ENCODE measurements at places on chromosomes 11 and 22. TPM values are rescaled to one million over a fixed set of nuclear protein-coding genes. Genes with fewer than 3 reads are reported as not detected.

DNA sequence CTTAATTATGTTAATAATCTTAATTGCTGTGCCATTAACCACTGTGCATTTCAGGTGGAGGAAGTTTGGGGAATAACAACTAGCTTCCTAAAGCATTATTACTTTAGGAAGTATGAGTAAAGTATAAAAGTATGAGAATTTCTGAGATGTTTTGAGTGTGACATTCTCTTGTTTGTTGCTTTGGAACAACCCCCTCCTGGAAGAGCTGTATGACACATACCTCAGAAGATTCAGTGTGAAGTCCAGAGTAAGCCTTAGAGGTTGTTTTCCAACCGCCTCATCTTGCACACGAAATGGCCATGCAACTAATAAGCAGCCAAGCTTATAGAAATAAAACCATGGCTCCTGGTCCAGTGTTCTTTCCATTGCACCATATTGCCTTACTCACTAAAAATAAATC is 21.7 kb downstream of the CCDC81 start:
- no peak for DNase-seq

DNA sequence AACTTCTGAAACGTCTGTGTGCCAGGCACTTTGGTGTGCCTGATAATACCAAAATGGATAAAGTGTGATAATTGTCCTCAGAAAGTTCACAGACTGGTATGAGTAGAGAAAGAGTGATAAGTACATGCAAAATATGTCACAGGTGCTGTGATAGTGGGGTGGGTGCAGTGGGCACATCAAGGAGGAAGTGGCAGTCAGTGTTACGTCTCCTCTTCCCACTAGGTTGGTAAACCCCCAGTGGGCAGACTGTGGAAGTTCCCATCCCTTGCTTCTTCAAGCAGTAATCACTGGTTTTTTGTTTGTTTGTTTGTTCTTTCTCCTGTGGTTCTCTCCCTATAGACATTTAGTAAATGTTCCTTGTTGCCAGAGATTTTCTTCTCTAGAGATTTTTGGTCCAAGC is 5.4 kb downstream of the RNF121 start:
- DNase-seq = no peak

GRCh38 chr22:17159504-17159951 is 451 bp upstream of the HDHD5 start:
- no peak for DNase-seq

Gene IL18
- total RNA-seq = 5.8 TPM

- DNase-seq = no peak
Observed at GRCh38 chr11:26229981-26230380, 101.9 kb upstream of the ANO3 start.

Gene CASP5
- total RNA-seq = not detected

Gene MS4A8
- total RNA-seq = not detected

DNA sequence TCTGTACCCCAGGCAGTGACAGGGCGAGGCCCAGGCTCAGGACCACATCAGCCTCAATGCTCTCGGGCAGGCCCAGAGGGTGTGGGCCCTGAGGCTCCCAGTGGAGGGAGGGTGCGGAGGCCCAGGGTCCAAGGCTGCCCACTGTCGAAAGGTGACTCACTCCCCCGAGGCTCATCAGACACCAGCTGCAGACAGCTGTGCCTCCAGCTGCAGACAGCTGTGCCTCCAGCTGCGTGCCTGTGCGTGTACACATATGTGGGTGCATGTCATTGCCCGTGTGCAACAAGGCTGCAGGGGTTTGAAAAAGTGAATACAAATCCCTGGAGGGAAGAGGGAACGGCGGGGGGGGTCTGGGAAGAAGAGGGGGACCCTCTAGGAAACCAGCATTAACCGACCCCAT is 134.3 kb downstream of the BRD1 start:
- DNase-seq = no peak

DNA sequence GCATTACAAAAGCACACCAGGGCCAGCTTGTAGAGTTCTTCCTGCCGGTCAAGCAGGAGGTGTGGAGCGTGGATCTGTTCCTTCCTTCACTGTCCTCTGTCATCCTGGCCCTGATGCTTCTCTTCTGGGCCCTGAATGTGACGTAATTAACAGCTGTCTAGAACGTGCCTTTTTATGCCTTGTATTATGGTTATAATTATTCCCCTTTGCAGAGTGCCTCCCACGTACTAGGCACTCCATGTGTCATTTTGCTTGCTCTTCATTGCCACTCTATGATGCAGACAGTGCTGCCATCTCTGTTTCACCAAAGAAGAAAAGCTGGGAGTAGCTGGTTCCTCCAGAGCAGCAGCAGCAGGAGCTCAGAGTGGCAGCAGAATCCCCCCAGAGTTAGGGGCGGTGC is 132.1 kb upstream of the TTC12 start:
- no peak for DNase-seq

Gene PPP6R3
- total RNA-seq = 132 TPM

- DNase-seq = no peak
Observed at GRCh38 chr11:121591405-121592033, 138.8 kb upstream of the SORL1-AS1 start.

Gene TCN2
- 38.8 TPM for total RNA-seq

Gene OR2AT4
- not detected for total RNA-seq

DNA sequence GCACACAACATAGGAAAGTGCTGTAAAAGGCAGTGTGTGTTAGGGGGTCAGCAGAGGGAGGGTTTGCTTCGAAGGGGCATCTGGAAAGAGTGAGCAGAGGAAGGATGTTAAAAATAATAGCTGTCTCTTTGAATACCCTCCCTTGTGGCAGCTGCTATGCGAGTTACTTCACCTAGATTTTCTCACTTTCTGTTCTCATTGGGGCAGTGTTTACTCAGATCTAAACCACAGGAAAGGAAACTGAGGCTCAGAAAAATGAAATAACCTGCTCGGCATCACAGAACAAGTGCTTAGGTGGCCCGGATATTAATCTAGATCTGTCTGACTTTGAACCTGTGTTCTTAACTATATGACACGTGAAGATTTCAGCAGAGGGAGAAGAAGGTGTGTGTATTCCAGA is 125.3 kb downstream of the C11orf91 start:
- no peak for DNase-seq

- DNase-seq = no peak
Observed at GRCh38 chr11:130874396-130874795, 41.9 kb downstream of the SNX19 start.

DNA sequence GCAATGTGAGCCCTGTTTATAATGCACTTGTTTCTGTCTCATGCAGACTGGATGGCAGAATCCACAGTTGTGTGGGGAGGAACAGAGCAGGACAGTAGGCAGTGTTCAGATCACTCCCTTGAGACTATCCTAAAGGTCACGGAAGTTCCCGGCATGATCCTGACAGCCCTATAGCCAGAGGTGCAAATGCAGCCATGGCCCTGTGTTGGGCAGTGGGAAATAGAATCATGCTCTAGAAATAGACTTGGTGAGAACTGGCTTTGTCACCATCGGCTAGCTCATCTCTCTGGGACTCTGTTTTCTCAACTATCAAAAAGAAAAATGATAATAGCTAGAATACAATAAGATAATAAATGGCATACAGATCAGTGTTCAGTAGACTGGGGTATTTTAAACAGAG is 123.2 kb downstream of the FEZ1 start:
- no peak for DNase-seq

- DNase-seq = no peak
Observed at GRCh38 chr11:67314218-67314617, 10.9 kb downstream of the SSH3 start.

Gene HEPHL1
- total RNA-seq = not detected

Gene KCNK4
- total RNA-seq = not detected

Gene SCN3B
- total RNA-seq = 3.6 TPM

DNA sequence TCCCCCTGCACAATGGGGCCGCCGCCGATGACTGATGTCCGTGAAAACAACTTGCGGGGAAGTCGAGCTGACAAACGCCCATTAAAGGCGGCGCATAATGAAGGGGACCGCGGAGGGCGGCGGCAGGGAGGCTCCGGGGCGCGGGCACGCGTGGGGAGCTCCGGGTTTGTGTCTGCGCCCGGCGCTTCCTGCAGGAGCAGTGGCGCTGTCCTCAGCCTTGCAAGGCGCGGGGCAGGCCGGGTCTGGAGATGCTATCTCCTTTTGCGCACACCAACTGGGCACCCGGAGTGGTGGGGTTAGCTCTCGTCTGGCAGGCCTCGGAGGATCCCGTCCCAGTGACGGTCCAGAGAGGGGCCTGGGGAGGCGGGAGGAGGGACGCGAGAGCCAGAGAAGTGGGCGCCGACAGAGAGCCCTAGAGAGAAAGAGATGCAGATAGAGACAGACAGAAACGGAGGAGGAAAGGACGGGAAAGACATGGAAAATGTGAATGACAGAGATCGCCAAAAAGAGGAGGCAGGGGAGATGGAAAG is 390 bp upstream of the FGF3 start:
- DNase-seq = no peak

Gene SPDYC
- total RNA-seq = not detected

Gene FGF4
- total RNA-seq = not detected

DNA sequence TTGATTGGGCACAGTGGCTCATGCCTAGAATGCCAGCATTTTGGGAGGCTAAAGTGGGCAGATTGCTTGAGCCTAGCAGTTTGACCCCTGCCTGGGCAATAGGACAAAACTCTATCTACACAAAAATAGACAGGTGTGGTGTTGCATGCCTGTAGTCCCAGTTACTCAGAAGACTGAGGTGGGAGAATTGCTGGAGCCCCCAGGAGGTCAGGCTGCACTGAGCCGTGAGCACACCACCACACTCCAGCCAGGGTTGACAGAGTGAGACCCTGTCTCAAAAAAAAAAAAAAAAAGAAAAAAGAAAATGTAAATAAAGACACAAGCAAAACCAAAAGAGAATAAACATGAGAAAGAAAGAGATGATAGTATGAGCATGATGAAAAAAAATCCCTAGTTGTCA is 802.4 kb upstream of the ANO3 start:
- DNase-seq = no peak

DNA sequence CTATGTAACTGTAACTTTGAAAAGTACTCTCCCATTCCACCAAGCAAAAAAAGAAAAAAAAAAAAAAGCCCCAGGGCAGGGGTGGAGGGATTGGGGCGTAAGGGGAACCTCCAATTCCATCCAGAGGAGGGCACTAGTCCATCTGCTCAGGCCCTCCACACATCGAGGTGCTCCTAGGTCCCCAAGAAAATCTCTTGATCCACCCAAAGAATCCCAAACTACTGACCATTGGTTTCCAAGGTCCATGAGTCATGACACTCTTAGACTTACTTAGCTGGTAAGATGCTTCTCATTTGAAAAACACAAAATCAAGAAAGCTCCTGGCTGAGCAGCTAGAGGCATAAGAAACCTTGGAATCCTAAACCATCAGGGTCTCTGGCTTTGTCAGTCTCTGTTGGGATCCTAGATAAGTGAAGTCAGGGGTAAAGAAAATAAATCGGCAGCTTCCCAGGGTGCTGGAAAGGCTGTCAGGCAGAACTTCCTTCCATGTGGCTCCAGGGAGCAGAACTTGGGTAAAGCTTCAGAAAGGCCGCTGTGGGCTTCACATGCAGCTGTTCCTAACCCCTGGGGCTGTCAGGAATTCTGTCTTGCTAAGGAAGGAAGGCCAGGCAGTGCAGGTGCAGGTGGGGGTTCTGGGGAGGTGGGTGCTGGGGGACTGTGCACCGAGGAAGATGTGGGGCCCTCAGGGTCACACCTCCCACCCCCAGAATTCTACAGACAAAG is 49.4 kb upstream of the ADA2 start:
- no peak for DNase-seq

Gene GAS2L1
- 29.1 TPM for total RNA-seq

Gene IFITM10
- total RNA-seq = 0.50 TPM

Gene NOX4
- 3.4 TPM for total RNA-seq

DNA sequence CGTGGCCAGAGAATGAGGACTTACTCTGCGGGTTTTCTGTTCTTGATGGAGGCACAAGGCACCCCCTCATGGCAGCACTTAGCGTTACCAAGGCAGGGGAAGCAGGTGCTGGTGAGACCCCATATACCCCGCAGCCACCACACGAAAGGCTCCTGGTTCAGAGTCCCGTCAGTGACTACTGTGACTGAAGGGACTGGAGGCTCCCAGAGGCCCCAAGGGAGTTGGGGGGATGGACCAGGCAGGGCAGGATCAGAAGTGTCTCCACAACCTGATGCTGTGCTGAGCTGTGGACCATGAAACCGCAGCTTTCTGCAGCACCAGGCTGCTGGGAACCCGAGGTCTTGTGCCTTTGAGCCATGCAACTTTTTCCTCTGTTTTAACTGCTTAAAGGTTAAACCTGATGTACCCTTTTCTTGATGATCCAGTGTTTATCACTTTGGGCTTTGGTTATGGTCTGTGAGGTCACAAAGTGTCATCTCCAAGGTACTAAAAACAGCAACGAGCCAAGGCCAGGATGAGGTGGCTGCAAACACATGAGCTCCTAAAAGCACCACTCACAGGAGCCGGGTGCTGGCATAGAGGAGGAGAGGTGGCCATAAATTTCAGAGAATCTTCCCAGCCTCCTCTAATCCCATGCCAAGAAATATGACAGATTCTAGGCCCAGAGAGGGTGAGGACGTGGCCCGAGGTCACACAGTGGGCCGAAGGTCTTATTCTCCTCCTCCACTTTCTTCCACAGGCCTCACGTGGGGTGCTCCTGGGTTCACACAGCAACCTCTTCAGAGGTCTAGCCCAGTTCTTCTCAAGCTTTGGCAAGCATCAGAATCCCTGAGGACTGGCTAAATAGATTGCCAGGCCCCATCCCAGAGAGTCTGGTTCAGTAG is 4.2 kb upstream of the LRRC32 start:
- no peak for DNase-seq
